Tongue (tissue), 3 donors: ENCODE measurements at places on chromosomes 12 and 14.

GRCh38 chr12:16658699-16659098, 52.7 kb upstream of the LMO3 start:
- no peak for DNase-seq

DNA sequence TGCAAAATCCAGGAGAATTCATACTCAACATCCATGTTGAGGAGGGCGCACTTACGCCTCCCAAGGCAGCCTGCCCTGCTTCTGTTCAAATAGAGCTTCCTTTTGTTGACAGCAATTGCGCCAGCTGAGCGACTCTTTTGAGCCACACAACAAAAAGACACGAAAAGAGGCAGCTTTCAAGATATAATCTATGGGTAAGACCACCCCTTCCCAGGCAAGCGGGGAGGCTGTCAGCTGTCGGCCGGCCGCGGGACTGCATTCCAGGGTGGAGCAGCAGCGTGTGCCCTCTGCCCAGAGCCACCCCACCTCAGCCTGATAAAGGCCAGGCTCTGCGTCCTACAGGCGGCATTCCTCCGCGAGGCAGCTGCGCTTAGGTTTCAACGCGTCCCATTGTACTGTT, 15.8 kb upstream of the STAB2 start:
- peak; percentile 79 for DNase-seq

DNA sequence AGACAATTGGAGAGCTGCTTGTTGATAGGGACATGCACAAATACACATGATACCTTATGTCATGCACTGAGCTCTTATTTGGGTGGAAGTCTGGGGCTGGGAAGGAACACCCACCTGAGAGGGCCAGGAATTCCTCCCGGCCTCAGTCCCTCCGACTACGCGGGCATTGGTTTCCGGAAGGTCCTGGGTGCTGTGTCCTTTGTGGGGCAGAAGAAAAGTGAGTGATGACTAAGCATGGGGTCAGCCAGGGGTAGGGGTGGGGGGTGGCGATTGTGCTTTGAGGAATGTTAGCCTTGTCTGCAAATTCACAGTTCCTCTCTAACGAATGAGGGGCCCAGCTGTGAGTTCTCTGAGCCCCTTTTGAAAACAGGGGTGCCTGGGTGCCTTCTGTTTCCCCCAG, 798 bp downstream of the CELA1 start:
- DNase-seq: no peak

DNA sequence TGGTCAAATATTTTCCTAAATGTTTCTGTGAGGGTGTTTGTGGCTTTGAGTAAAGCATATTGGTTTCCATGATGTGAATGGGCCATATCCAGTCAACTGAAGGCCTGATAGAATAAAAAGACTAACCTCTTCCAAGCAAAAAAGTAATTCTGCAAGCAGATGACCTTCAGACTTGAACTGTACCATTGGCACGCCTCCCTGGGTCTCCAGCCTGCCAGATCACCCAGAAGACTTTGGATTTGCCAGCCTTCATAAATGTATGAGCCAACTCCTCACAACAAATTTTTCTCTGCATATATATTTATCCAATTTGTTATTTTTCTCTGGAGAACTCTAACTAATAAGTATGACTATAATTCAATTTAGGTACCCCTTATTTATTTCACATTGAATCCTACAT, 190.3 kb downstream of the KIF21A start:
- no peak for DNase-seq

GRCh38 chr14:105711841-105712460, 185.6 kb downstream of the TMEM121 start:
- DNase-seq: no peak

- DNase-seq: peak; percentile 37
Observed at GRCh38 chr14:69701857-69702256, 65.1 kb upstream of the SRSF5 start.

GRCh38 chr12:106729611-106730010, 44.9 kb upstream of the RIC8B start:
- DNase-seq: no peak

DNA sequence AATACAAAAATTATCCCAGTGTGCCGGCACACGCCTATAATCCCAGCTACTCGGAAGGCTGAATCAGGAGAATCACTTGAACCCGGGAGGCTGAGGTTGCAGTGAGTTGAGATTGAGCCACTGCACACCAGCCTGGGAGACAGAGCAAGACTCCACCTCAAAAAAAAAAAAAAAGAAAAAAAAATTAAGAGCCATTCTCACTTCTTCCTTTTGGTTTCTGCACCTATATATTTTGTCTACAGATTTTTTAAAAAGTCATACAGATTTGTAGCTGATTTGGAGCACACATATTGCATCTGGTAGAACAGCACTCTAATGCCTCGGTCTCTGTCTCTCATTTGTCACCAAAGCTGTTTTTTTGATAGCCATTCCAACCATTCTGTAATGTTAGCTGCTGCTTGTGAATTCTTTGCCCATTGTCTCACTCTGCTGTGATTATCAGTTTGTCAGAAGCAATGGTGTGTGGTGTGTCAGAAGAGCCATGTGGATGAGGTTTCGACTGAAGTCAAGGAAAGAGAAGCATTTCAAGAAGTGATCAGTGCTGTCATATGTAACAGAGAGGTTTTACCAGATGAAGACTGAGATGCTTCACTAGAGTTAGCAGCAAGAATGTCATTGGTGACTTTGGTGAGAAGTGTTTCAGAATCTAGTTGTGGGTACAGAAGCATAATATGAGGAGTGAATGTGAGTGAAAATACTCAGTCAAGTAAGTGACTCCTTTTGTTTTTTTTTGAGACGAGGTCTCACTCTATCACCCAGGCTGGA, 8.7 kb upstream of the KTN1 start:
- no peak for DNase-seq
